Foreskin melanocyte (primary cell): ENCODE measurements at places on chromosomes 3 and 15.

DNA sequence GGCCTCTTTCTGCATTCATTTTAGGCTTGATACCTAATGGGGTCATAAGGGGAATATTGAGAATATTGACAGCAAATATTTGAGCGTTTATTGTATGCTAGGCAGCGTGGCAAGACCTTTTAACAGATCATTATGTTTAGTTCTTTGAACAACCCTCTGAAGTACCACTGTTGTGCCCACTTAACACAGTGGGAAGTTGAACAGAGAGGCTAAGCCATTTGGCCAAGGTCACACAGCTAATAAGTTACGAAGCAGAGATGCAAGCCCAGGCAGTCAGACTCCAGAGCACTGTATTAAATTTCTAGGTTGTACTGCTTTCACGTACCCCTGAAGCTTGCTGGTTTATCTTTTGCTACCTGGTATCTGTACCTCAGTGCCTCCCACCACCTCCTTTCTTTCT is 1.1 kb downstream of the RAB7A start:
- DNase-seq, result no peak

- DNase-seq, result no peak
These were observed 5.2 kb upstream of the PFN2 start for GRCh38 chr3:149975919-149976318.

- DNase-seq, result no peak
These were observed 65.7 kb upstream of the DGKG start for GRCh38 chr3:186427627-186428281.

DNA sequence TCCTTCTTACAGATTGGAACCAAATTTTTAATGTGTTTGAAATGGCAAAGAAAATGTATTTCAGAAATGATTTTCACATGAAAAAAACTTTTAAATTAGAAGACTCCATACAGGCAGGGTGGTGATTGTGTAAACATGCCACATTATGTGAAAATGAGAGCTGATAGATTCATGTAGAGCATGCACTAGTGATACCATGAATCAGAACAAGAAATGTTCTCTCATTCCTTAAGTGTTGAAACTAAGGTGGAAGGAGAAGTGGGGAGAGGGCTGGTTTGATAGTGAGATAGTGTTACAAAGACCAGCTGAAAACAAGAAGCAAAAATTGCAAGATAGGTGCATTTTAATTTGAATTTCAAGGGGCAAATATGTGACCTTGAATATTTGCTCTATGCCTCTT is 100.3 kb downstream of the CCNL1 start:
- no peak for DNase-seq

DNA sequence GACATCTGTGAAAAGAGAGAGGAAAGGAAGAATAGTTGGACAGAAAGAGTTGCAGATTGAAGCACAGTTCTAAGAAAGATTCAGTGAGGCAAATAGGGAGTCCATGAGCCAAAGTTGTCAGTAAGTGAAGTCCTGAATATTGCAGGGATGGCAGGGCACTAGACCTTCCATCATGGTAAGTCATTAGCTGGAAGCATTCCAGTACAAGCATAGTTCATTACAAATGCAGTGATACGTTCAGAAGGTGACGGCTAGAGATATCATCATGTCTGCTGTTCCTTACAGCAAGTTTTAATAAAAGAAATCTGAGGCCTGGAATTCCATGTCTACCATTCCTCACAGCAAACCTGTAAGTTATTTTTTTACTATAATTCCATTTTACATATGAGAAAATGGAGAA is 720.1 kb downstream of the GBE1 start:
- DNase-seq, result no peak

DNA sequence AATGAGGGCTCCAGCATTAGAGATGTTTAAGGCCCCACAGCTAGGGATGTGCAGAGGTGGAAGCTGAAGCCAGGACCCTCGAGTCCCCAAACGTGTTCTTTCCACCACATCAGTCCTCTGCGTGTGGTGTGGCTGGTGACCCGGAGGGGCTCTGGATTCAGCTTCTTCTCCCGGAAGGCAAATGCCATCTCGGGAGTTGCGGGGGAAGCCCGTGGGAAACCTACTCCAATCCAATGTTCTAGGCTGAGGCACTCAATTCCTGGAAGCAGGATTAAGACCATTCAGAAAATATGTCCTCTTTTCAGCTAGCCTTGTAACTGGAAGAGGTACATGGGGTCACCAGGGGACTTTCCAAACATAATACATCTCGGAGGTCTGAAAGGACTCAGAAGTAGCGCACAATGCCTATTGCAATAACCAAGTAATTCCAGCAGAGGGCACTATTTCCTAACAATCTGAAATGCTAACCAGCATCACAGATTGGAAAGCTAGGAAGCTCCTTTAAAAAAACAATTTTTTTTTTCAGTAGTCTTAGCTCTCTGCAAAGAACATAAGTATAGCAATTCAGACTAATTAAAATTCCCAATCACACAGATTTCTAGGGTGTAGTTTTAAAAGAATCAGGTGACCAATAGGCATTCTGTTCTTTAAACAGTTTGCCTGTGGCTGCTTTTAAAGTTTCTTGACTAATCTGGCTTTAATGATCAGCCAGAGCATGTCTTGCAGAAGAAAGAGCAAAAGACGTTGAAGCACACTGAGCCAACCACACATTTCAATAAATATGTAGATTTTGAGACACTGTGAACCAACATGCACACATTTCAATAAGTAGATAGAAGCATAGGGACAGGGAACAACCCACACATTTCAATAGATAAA is 36.1 kb downstream of the BNC1 start:
- peak; percentile 46 for DNase-seq

- no peak for DNase-seq
These were observed 84.5 kb downstream of the AQP9 start for GRCh38 chr15:58222679-58223078.

DNA sequence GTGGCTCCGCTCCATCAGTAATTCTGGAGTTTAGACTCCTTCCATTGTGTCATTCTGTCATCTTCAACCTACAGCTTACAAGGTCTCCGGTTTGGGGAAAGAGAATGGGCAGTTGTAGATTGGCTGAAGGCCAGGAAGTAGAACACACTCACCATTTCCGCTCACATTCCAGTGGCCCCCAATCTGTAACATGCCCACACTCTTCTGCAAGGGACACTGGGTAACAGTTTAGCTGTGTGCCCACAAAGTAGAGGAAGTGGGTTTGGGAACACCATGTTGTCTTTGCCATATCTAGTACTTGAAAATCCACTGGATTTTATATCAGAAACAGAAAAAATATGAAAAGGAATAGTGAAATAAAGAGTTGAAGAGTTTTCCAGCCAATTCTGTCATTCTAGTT is 153.5 kb downstream of the SV2B start:
- no peak for DNase-seq

DNA sequence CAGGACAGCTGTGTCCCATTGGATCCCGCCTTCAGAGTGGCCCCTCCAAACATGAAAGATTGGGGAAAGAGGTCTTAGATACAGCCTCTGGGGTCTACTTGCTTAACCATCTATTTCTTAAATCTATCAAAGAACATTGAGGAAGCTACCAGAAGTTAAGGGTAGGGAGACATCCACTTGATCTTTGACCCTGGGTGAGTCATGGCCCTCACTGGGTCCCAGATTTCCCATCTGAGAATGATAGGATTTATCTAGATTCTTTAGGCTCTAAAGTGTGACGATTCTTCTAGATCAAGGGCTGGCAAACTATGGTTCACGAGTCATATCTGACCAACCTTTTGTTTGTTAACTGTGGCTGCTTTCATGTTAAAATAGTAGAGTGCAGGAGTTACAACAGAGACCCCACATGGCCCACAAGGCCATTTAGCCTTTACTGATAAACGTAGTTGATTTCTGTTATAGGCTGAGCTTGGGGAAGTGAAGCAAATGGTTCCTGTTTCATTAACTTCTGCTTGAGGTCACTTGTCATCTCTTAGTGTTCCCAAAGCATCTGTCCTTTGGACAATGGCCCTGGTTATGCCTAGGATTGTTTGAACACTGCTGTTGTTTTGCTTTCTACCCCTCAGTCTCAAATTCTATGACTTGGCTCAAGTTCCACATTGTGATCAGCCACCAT is 8.0 kb downstream of the MUC13 start:
- no peak for DNase-seq

- no peak for DNase-seq
These were observed 10.0 kb downstream of the DUOX1 start for GRCh38 chr15:45139770-45140169.

DNA sequence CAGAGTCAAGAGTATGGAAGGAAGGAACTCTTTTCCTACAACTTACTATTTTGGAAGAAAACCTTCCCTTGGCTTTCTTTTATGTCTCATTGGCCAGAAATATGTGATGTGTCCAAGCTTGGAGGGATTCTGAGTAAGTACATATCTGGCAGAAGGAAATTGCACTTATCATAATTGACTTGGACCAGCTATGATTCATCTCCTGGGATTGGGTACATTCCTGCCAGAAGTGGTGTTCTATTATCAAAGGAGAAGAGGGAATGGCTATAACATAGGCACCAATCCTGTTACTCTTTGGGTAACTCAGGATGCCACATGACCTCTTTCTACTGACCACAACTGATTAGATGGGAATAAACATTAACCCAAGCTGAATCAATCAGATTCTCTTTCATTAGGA is 13.5 kb upstream of the DAZL start:
- DNase-seq, result no peak

DNA sequence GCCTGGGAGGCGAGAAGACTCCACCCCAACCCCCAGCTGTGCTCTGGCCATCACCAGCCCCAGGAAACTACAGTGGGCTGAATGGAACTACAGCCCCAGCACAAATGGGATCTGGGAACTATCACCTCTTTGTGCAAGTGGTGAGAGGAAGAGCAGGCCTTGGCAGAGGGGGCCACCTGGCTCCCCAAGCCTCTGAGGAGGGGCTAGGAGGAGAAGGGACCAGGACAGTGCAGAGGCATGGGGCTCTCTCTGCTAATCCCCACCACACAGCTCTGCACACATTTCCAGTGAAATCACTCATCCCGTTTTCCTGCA is 31.6 kb downstream of the KY start:
- DNase-seq, result no peak

DNA sequence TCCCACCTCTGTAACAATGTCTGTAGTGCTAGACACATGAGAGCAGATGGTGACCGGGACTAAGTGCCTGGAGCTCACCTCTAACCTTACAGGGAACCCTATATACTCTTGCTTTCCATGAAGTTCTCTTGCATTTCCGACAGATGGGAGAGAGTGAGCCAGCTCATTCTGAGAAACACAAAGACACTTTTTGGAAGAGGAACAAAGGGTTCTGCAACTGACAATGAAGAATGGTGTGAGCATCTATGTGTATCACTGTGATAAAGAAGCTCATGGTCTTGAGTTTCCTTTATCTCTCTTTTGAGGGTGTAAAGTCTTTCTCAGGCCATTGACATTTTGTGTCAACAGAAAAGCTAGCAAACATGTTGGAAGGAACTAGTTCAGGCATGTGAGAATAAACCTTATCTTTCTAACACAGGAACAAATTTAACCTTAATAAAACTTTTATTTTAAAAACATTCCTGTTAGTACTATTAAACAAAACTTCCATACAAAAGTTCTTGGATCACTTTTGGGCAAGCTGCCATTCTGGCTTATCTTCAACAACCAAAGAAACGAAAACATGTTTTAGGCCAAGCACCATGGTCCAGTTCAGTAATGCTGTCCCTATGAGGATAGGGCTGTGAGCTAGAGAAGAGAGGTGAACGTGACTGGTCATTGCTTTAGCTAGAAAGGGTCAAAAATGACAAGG is 142.7 kb downstream of the THRB start:
- no peak for DNase-seq

DNA sequence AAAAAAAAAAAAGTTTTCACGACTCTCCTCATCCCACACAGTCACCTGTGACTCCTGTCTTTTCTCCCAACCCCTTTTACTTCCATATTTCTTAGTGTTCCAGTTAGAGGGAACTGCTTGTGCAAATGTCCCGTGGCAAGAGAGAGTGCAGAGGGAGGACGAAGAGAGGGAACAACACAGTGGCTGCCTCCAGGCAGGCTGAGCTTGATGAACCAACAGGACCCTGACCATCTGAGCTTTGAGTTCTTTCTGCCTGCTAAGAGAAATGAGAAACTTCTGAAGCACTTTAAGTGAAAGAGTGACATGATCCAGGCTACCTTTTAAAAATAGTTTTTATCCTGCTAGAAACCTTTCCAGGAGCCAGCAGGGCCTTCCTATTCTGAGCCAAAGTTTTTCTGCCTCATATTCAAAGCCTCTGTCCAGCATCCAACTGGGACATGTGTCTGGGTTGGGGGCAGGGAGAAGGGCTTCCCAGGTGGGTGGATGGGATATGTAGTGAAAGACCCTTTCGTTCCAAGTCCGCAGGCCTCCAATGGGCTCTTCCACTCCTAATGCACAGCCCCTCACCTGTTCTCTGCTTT is 239.9 kb downstream of the OPA1 start:
- DNase-seq, result no peak

DNA sequence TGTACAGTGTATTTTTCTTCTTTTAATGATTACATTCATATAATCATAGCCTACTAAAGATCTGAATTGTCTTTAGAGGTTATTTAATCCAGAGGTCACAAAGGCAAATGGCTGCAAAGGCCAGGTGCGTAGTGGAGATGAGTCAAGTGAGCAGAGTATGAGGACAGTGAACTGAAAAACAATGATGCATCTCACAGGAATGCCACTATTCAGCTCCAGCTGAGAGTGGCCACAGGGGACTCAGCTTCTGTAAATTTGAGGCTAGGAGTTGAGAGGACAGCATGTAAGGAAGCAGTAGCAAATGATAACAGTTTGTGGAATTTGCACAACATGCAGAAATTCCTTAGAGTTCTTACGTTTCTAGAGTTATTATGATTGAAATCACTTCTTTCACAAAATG is 50.4 kb downstream of the COL6A5 start:
- no peak for DNase-seq

DNA sequence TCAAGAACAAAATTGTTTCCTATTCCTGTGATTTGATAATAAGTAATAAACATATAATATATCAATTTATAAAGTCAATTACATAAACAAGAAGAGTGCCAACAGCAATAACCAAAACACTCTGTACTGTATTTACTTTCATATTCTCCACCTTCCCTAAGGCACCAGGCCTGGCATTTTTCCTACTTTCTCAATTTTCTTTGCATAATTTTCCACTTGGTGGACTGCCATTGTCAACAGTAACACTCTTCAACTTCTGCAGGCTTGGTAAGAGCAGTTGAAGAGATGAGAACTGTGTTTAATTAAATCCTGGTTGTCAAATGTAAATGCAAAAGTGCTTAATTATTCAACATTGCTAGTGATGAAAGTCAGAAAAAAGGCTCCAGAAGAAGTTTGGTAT is 229.8 kb upstream of the PLSCR5 start:
- DNase-seq, result no peak

DNA sequence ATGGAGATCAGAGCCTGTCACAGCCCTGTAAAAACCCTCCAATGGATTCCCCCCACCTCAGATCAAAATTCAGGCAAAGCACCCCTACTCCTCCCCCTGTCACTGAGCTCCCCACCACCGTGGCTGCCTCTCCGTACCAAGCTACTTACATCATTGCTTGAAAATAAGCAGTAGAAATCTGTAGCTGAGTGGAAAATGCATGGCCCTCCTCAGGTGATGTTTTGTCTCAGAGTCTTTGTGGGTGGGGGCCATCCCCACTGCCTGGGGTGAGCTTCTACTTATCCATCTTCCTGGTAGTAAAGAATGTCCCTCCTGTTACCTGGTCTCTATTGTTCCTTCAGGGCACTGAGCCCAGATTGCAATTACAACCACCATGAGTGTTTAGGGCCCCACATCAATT is 34.5 kb downstream of the SLCO2A1 start:
- DNase-seq, result no peak

- DNase-seq, result peak; percentile 73
These were observed 38.6 kb upstream of the APH1B start for GRCh38 chr15:63238796-63239195.
